ENCODE measurements at places on chromosomes 2 and 18.

- DNase-seq = peak; percentile 44
Measured at GRCh38 chr2:27379836-27380625, 503 bp downstream of the ZNF513 start.

DNA sequence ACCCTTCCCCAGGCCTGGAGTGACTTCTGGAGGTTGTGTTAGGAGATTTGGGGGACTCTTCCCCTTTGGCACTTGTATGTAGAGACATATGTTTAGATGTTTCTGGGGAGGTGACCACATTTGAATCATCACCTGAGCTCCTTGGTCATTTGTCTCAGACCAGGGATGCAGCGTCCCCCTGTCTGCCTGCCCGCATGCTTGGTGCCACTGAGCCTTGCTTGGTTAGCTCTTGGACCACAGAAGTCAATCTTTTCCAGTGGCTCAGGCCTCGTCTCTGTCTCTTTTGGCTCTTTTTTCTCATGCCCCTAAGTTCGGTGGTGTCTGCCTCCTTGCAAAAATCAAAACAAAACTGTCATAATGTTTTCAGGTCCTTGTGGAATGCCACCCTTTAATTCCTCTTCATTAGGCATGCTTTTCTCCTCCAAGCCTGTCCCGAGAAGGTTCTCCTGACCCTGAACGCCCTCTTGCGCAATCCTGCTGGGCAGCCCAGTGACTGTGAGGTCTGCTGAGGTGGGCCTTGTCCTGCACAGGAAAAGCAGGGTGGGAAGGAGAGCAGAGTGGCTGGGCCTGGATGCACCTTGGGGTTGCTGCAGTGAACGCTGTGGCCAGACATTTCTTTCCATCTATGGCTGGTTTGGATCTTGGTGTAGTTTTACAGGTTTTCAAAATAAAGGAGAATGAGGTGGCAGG is 24.9 kb downstream of the GLI2 start:
- DNase-seq = no peak

DNA sequence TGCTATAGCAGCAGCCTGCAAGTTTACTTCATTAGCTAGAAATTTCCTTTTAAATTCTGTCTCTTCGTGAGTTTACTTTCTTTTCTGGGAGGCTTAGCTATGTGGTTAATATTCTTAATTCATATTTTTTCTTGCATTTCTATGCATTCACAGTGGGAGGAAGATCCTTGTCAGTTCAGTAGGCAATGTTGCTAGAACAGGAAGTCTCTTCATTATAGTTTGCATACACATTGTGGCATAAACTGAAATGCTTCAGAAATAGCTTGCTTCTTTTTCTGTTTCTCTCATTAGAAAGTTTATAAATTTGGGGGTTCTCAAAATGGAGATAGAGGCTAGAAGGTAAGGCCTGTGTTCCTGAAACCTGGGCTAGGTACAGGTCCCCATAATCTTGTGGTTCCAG is 8.1 kb upstream of the ARHGAP15 start:
- DNase-seq = no peak

- DNase-seq = no peak
Measured at GRCh38 chr18:35490894-35491699, 6.7 kb downstream of the INO80C start.

DNA sequence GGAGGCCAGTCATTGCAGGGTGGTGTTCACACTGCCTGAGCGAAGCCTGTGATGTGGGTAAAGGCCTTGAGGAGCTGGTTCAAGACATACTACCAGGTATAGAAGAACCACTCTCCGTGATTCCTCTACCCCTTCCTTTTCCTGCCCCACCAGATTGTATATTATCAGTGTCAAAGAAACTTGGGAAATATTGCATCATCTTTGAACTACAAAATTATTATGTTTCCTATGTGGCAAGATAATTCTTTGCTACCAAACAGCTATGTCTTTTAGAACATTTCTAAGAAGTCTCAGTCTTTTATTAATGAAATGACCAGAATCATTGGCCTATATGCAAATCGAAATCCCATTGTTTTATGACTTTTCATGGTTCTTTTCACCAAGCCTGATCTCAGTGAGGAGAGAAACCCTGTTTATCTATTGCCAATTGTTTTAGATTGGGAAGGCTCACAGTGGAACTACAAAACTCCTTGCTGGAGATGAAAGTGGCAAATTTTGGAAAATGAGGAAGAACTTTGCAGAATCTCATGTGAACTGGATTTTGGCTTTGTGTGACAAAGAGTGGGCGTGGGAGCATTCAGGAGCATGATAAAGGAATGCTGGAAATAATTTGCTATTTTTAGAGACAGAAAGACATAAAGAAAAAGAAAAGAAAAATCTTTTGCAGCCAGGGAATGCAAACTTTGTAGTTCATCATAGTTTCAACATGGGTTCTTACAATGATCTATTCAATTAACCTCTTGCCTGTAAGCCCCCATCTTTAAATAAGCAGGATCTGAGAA is 286.9 kb downstream of the INSIG2 start:
- DNase-seq = no peak

GRCh38 chr2:33240178-33240577 is 236.3 kb upstream of the RASGRP3 start:
- no peak for DNase-seq

All from KBM-7 (cell line).